ENCODE measurements at places on chromosomes 3 and 15. TPM values are rescaled to one million over a fixed set of nuclear protein-coding genes. Genes with fewer than 3 reads are reported as not detected.

RLBP1 gene
- not detected for total RNA-seq

HTR3E gene
- total RNA-seq: not detected

SLC6A11 gene
- total RNA-seq: not detected

THSD4 gene
- total RNA-seq: 35.2 TPM

GPX1 gene
- 509 TPM for total RNA-seq

LYZL4 gene
- total RNA-seq: not detected

ANKRD34C gene
- not detected for total RNA-seq

MED12L gene
- 0.11 TPM for total RNA-seq

CEP152 gene
- 6.7 TPM for total RNA-seq

CLRN1 gene
- not detected for total RNA-seq

CPNE9 gene
- total RNA-seq: not detected

DNAJC13 gene
- 63.0 TPM for total RNA-seq

PSMD6 gene
- 128 TPM for total RNA-seq

WNT5A gene
- total RNA-seq: 0.07 TPM

GASK1A gene
- under 0.01 TPM for total RNA-seq

IL17RB gene
- total RNA-seq: not detected

NCK1 gene
- 57.3 TPM for total RNA-seq

DPPA4 gene
- total RNA-seq: not detected

GOLGA8G gene
- not detected for total RNA-seq

C3orf18 gene
- 3.5 TPM for total RNA-seq

GOLGA8M gene
- total RNA-seq: 0.35 TPM

PFN2 gene
- 158 TPM for total RNA-seq

IL5RA gene
- total RNA-seq: not detected

HRG gene
- not detected for total RNA-seq

FBN1 gene
- total RNA-seq: 70.3 TPM

NFKBIZ gene
- 22.4 TPM for total RNA-seq

GABRA5 gene
- not detected for total RNA-seq

CCR8 gene
- total RNA-seq: not detected

RTP1 gene
- not detected for total RNA-seq

LRRC31 gene
- total RNA-seq: not detected

SEC11A gene
- 288 TPM for total RNA-seq

SAMD7 gene
- not detected for total RNA-seq

CDC25A gene
- total RNA-seq: 15.8 TPM

CHRNA5 gene
- 6.2 TPM for total RNA-seq

CCDC71 gene
- total RNA-seq: 16.1 TPM

SPSB4 gene
- total RNA-seq: not detected

HEG1 gene
- 54.2 TPM for total RNA-seq

FANCD2OS gene
- total RNA-seq: not detected

ZNF385D gene
- 0.79 TPM for total RNA-seq

ITIH4 gene
- 0.49 TPM for total RNA-seq

CSTA gene
- total RNA-seq: not detected

MUC4 gene
- total RNA-seq: not detected

HCLS1 gene
- total RNA-seq: 48.7 TPM

B3GALNT1 gene
- total RNA-seq: 41.2 TPM

EXD1 gene
- not detected for total RNA-seq

CNTN6 gene
- total RNA-seq: not detected

ZNF619 gene
- 6.7 TPM for total RNA-seq

SNX22 gene
- 1.3 TPM for total RNA-seq

NSMCE3 gene
- total RNA-seq: 7.2 TPM

ARNT2 gene
- total RNA-seq: under 0.01 TPM

ST3GAL6 gene
- 27.6 TPM for total RNA-seq

TNFSF10 gene
- total RNA-seq: 108 TPM

C3orf49 gene
- not detected for total RNA-seq
